ENCODE measurements at places on chromosomes 4 and X. TPM values are rescaled to one million over a fixed set of nuclear protein-coding genes. Genes with fewer than 3 reads are reported as not detected.

- DNase-seq, result no peak
Measured at GRCh38 chrX:66142351-66142750, 21.7 kb upstream of the HEPH start.

DNA sequence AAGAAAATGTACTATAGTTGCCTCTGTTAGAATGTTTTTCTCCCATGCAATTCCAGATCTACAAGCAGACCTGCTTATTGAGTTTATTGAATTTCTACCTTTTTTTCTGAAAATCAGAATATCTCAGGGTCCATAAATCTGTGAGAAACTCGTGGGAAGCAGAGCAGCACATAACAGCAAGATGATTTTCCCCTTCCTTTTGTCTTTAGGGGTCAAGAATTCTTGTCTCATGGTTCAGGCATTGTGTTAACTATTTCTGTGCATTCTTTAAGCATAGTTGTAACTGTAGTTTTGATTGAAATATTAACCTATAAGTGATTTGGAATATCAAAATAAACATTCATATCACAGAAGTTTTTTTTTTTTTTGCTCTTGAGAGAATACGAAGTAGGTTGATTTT, 11.4 kb downstream of the EDNRA start:
- DNase-seq, result no peak

- peak; percentile 2 for DNase-seq
Measured at GRCh38 chrX:111483135-111483534, 28.3 kb upstream of the SERTM2 start.

DNA sequence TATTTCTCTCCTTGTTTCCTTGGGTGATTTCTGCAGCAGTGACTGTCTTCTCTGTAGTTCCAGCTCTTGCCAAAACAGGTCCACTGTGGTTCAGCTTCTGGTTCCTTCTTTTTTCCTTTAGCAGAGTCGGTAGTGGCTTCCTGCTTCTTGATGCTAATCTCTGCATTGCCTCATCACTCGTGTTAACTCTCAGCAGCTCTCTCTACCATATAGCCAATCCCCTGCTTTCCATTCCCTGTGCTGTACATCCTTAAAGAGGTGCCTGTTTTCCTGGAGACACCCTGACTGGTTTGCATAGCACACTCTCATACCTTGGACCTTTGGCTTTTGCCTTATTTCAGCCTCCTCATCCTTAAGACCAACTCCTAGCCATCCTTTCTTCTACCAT, 191.2 kb upstream of the LNX1 start:
- DNase-seq, result peak; percentile 58

GRCh38 chr4:152785639-152786615, 6.2 kb downstream of the ARFIP1 start:
- DNase-seq, result peak; percentile 54

DNA sequence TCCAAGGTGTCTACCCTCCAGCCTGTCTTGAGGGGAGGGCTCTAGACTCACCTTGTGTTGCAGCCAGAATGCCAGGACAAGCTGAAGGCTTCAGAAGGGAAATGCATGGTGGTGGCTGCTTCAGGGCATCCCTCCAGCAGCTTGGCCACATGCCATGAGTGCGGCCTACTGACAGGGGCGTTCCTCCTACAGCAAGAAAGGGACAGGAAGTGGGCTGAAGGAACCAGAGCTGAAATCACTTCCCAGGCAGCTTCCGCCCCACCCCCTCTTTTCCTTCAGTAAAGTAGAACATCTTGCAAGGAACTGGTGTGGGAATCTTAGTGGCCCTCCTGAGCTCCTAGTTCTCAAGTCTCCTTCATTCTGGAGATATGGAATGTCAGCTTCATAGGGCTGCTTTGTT, 167.5 kb upstream of the DGKK start:
- peak; percentile 8 for DNase-seq

DNA sequence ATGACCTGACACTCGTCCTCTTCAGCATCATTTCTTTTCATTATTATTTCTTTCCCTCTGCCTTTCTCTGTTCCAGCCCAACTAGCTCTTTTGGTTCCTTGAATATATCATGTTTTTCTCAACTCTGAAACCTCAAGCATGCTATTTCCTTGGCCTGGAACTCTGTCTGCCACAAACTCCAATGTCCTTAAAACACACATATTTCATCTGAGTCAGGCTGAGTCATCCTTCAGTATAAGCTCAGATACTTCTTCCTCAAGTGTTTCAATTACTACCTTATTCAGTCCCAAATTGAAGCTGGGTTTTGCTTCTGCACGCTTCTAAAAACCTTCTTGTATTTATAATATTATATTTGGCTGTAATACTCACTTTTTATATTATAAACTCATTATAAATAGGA, 424.2 kb downstream of the PDGFC start:
- peak; percentile 84 for DNase-seq

GRCh38 chrX:39367416-39367815, 566.2 kb downstream of the MID1IP1 start:
- DNase-seq, result no peak

Gene FGD1
- total RNA-seq, result 3.1 TPM

Gene MAGEB2
- total RNA-seq, result not detected

Gene AMER1
- 3.4 TPM for total RNA-seq
